Endothelial cell (in vitro differentiated cells): ENCODE measurements at places on chromosomes 1 and 21. TPM values are rescaled to one million over a fixed set of nuclear protein-coding genes. Genes with fewer than 3 reads are reported as not detected.
A peak's percentile ranks its signal among the peaks of the same experiment; 100 is the strongest.

DNA sequence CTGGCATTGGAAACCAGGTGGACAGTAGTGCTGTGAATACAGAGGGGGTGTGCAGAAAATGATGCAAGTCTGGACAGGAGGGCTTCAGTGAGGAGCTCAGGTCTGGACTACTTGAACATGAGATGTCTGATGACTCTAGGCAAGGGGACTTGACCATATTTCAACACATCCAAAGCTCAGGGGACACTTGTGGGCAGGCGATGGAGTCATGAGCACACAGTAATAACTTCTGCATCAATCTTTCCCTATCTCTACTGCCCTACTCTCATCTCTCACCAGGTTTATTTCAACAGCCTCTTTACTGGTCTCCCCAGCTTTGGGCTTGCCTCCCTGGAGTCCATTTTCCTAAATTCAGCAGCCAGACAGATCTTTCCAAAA, 21.9 kb downstream of the FMO2 start:
- H3K27ac ChIP-seq = no peak overlapping the region
- peaks cover 4% of the 10 kb centered on the region for H3K4me1 ChIP-seq
- no peak overlapping the region for H3K4me3 ChIP-seq
- H3K36me3 ChIP-seq = no peaks in the 10 kb centered on the region
- H3K27me3 ChIP-seq = no peaks in the 10 kb centered on the region

GRCh38 chr1:221675880-221676800, 65.7 kb downstream of the DUSP10 start:
- no peaks in the 10 kb centered on the region for H3K27me3 ChIP-seq
- no peak overlapping the region for H3K27ac ChIP-seq
- H3K36me3 ChIP-seq = no peaks in the 10 kb centered on the region
- no peak for DNase-seq

MYBPH gene
- not detected for total RNA-seq

- no peak for DNase-seq
- no peaks in the 10 kb centered on the region for H3K36me3 ChIP-seq
- H3K27ac ChIP-seq = no peak overlapping the region
Measured at GRCh38 chr1:234841710-234842231, 231.8 kb upstream of the IRF2BP2 start.

DNA sequence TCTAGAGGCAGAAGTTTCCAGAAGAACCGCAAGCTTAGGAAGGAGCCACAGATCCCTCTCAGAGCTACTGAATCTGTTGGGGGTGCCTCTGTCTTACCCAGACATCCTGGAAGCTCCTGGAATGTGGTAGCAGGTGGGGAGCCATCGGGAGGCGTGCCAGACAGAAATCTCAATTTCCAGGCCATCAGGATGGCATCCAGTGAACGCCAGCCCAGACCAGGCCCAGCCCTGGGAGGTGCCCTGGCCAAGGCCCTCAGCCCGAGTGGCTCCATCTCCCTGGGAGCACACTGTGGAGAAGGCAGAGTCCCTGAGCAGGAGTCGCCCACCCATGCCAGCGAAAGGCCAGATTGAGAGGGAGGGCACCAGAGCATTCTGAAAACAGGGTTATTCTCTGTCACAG, 2.5 kb downstream of the ABCA4 start:
- no peaks in the 10 kb centered on the region for H3K36me3 ChIP-seq
- no peak for DNase-seq
- H3K4me1 ChIP-seq = peaks cover 50% of the 10 kb centered on the region
- no peak overlapping the region for H3K27ac ChIP-seq
- peaks cover 23% of the 10 kb centered on the region for H3K27me3 ChIP-seq

- H3K36me3 ChIP-seq = no peaks in the 10 kb centered on the region
- no peaks in the 10 kb centered on the region for H3K4me1 ChIP-seq
- H3K27ac ChIP-seq = no peak overlapping the region
- no peak for DNase-seq
Measured at GRCh38 chr1:238589843-238590435, 699.2 kb upstream of the ZP4 start.

DNA sequence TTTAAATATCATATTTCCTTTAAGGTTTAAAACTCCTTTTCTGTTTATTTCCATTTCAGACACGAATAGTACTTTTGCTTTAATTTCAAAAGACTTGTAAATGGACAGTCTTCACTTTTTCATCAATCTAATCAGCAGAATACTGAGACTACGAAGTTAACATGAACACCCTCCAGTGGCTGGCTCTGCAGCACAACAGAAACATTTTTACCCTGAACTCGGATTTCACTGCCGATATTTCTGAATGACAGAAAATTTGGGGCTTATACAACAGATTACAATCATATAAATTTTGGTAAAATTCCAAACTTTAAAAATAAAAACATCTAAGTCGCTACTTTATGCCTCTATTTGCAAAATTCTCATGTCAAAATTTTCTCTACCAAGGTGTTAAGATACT, 86.2 kb downstream of the AKT3 start:
- no peaks in the 10 kb centered on the region for H3K36me3 ChIP-seq
- H3K4me3 ChIP-seq = no peak overlapping the region
- no peaks in the 10 kb centered on the region for H3K4me1 ChIP-seq
- no peaks in the 10 kb centered on the region for H3K27me3 ChIP-seq
- no peak for DNase-seq
- no peak overlapping the region for H3K27ac ChIP-seq

GRCh38 chr1:38000529-38001455, 4.5 kb downstream of the FHL3 start:
- peaks cover 71% of the 10 kb centered on the region for H3K4me1 ChIP-seq
- H3K36me3 ChIP-seq = peaks cover 36% of the 10 kb centered on the region
- peaks cover 19% of the 10 kb centered on the region for H3K27me3 ChIP-seq
- H3K27ac ChIP-seq = peak overlapping the region; percentile 100
- peak overlapping the region; percentile 86 for H3K4me3 ChIP-seq

GRCh38 chr21:45900034-45900868, 81.3 kb upstream of the COL6A1 start:
- H3K4me3 ChIP-seq = no peak overlapping the region
- no peaks in the 10 kb centered on the region for H3K4me1 ChIP-seq
- no peak overlapping the region for H3K27ac ChIP-seq
- peaks cover 4% of the 10 kb centered on the region for H3K27me3 ChIP-seq

GRCh38 chr1:8497210-8497819, 179.4 kb downstream of the SLC45A1 start:
- peaks cover 30% of the 10 kb centered on the region for H3K36me3 ChIP-seq
- no peak overlapping the region for H3K27ac ChIP-seq
- H3K4me3 ChIP-seq = no peak overlapping the region
- DNase-seq = no peak
- no peaks in the 10 kb centered on the region for H3K4me1 ChIP-seq
- peaks cover 4% of the 10 kb centered on the region for H3K27me3 ChIP-seq

DNA sequence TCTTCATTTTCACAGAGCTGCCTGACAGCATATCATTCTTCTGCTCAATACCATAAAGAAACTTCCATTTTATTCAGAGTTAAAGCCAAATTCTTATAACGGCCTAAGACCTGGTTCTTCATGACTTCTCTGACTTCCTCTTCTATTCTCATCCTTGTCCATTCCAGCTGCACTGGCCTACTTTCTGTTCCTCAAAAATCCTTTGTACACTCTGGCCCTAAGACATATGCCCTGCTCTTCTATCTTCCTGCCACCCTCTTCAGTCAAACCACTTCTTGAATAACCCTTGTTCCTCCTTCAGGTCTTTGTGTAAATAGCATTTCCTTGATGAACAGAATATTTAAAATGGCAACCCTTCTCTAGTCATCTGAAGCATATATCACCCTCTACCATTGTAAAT, 1338.7 kb upstream of the ADGRL2 start:
- no peaks in the 10 kb centered on the region for H3K27me3 ChIP-seq
- H3K27ac ChIP-seq = no peak overlapping the region
- H3K4me3 ChIP-seq = no peak overlapping the region
- no peaks in the 10 kb centered on the region for H3K4me1 ChIP-seq
- no peak for DNase-seq

DNA sequence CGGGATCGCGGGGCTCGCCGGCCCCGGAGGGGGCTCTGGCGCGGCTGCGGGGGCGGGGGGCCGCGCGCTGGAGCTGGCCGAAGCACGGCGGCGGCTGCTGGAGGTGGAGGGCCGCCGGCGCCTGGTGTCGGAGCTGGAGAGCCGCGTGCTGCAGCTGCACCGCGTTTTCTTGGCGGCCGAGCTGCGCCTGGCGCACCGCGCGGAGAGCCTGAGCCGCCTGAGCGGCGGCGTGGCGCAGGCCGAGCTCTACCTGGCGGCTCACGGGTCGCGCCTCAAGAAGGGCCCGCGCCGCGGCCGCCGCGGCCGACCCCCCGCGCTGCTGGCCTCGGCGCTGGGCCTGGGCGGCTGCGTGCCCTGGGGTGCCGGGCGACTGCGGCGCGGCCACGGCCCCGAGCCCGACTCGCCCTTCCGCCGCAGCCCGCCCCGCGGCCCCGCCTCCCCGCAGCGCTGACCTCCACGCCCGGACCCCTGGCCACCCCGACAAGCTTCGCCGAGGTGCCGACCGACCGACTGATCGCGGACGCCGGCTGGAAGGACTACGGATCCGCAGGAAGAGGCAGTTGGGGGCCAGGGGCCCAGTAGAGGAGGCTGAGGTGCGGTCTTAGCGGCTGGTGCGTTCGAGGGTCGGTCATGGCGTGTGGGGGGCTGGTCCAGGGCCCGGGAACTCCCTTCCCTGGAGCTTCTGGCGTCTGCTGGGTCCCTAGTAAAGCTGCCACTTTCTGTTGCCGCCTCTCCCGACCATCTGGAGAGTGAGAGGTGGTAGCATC, 711 bp downstream of the TRNP1 start:
- H3K4me3 ChIP-seq = peak overlapping the region; percentile 88
- peaks cover 19% of the 10 kb centered on the region for H3K27me3 ChIP-seq
- no peak overlapping the region for H3K27ac ChIP-seq
- DNase-seq = peak; percentile 30

DNA sequence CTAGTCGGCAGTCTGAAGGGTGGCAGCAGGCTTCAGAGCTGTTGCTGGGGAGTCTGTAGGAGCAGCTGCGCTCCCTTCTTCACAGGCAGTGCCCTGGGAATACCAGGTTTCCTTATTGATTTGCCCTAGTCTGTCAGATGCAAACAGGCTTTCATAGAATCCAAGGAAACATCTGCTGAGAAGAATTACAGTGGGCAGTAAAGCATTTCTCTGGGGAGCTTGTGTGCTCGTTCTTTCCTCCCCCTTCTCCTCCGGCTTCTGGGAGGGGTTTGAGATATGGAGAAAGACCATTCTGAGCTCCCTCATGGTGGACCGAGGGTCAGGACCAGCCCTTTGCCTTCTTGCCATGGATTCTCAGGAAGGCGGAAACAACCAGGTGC, 25.4 kb upstream of the PARP1 start:
- H3K4me1 ChIP-seq = no peaks in the 10 kb centered on the region
- no peak overlapping the region for H3K27ac ChIP-seq
- peaks cover 2% of the 10 kb centered on the region for H3K27me3 ChIP-seq
- H3K36me3 ChIP-seq = no peaks in the 10 kb centered on the region
- H3K4me3 ChIP-seq = no peak overlapping the region

CLCNKB gene
- total RNA-seq = 0.59 TPM

DNA sequence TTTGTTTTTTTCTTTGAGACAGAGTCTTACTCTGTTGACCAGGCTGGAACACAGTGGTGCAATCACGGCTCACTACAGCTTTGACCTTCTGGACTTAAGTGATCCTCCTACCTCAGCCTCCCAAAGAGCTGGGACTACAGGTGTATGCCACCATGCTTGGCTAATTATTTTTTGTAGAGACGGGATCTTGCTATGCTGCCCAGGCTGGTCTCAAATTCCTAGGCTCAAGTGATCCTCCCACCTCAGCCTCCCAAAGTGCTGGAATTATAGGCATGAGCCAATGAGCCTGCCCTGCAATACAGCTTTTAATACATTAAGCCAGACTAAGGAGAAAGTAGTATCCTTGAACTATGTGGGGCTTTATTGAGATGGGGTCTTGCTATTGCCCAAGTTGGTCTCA, 16.6 kb upstream of the EXOSC10 start:
- DNase-seq = no peak
- no peak overlapping the region for H3K27ac ChIP-seq
- H3K4me1 ChIP-seq = no peaks in the 10 kb centered on the region
- H3K27me3 ChIP-seq = no peaks in the 10 kb centered on the region
- H3K36me3 ChIP-seq = peaks cover 40% of the 10 kb centered on the region
- H3K4me3 ChIP-seq = no peak overlapping the region

DNA sequence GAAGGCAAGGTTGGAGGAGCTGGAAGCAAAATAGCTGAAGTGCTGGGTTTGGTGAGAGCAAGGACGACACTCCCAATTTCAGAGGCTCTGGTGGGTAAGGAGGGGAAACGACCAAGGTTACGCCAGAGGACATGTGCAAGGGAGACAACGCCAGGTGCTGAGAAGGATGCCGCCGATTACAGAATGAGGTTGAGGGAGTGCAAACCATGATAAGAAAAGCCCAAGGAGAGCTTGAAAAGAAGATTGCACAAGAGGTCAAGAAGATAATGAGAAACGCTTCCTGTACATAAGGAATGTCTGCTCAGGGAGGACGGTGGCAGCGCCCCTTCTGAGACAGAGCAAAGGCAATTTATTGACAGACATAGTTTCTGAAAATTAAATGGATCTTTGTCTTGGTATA, 382.0 kb upstream of the PROX1 start:
- H3K36me3 ChIP-seq = no peaks in the 10 kb centered on the region
- H3K4me3 ChIP-seq = no peak overlapping the region
- peaks cover 1% of the 10 kb centered on the region for H3K27me3 ChIP-seq
- no peak overlapping the region for H3K27ac ChIP-seq
- peaks cover 10% of the 10 kb centered on the region for H3K4me1 ChIP-seq

- H3K27me3 ChIP-seq = peaks cover 10% of the 10 kb centered on the region
- H3K27ac ChIP-seq = no peak overlapping the region
- peaks cover 2% of the 10 kb centered on the region for H3K36me3 ChIP-seq
- no peak overlapping the region for H3K4me3 ChIP-seq
Measured at GRCh38 chr1:227921461-227922185, 26.1 kb downstream of the WNT9A start.
